Large intestine (tissue), 12 donors: ENCODE measurements at places on chromosomes 4 and X. TPM values are rescaled to one million over a fixed set of nuclear protein-coding genes. Genes with fewer than 3 reads are reported as not detected.
A peak's percentile ranks its signal among the peaks of the same experiment; 100 is the strongest.

Gene TMPRSS11D
- polyA plus RNA-seq: 0.06 TPM

Gene FAM133A
- polyA plus RNA-seq: 0.24 TPM

DNA sequence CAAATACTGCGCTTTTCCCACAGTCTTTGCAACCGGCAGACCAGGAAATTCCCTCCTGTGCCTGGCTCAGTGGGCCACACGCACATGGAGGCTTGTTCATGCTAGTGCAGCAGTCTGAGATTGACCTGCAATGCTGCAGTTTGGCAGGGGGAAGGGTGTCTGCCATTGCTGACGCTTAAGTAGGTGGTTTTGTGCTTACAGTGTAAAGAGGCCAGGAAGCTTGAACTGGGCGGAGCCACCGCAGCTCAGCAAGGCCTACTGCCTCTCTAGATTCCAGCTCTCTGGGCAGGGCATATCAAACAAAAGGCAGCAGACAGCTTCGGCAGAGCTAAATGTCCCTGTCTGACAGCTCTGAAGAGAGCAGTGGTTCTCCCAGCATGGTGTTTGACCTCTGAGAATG, 390.5 kb upstream of the TECRL start:
- no peaks in the 10 kb centered on the region for H3K4me1 ChIP-seq
- DNase-seq: no peak

GRCh38 chr4:142497606-142498005, 348.5 kb downstream of the INPP4B start:
- no peaks in the 10 kb centered on the region for H3K36me3 ChIP-seq
- DNase-seq: no peak
- no peak overlapping the region for H3K4me3 ChIP-seq
- H3K27ac ChIP-seq: no peak overlapping the region

DNA sequence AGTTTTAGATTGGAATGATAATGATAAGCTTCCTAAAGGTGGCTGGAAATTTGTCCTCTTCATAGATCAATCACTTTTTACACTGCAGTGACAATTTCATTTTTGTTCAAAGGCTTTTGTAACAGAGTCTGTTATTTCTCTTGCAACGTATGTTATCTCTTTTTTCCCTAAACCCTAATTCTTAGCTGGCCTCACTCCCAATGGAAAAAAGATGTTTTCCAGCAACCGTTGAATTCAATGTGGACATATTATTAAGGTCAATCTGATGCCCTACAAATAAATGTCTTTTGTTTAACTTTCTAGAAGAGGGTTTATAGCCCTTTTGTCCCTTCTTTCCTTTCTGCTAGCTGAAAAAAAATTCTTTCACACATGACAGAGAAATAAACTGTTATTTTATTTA, 192.7 kb upstream of the NWD2 start:
- H3K4me1 ChIP-seq: no peaks in the 10 kb centered on the region
- no peak overlapping the region for H3K27ac ChIP-seq
- H3K4me3 ChIP-seq: no peak overlapping the region
- no peaks in the 10 kb centered on the region for H3K27me3 ChIP-seq

Gene CXCL10
- polyA plus RNA-seq: 3.9 TPM

GRCh38 chr4:132564920-132565319, 584.2 kb upstream of the PCDH10 start:
- H3K27me3 ChIP-seq: no peaks in the 10 kb centered on the region
- no peaks in the 10 kb centered on the region for H3K4me1 ChIP-seq
- H3K27ac ChIP-seq: no peak overlapping the region
- no peak for DNase-seq
- no peak overlapping the region for H3K4me3 ChIP-seq

- peak overlapping the region; percentile 54 for H3K4me3 ChIP-seq
- H3K27me3 ChIP-seq: no peaks in the 10 kb centered on the region
- no peaks in the 10 kb centered on the region for H3K36me3 ChIP-seq
- DNase-seq: no peak
Measured at GRCh38 chrX:134460862-134461220, 876 bp downstream of the HPRT1 start.

- H3K27ac ChIP-seq: no peak overlapping the region
- DNase-seq: no peak
- no peak overlapping the region for H3K4me3 ChIP-seq
- H3K27me3 ChIP-seq: no peaks in the 10 kb centered on the region
Measured at GRCh38 chr4:153087671-153088194, 116.5 kb upstream of the TRIM2 start.

Gene ZNF595
- 10.5 TPM for polyA plus RNA-seq

Gene SCLT1
- polyA plus RNA-seq: 11.0 TPM

DNA sequence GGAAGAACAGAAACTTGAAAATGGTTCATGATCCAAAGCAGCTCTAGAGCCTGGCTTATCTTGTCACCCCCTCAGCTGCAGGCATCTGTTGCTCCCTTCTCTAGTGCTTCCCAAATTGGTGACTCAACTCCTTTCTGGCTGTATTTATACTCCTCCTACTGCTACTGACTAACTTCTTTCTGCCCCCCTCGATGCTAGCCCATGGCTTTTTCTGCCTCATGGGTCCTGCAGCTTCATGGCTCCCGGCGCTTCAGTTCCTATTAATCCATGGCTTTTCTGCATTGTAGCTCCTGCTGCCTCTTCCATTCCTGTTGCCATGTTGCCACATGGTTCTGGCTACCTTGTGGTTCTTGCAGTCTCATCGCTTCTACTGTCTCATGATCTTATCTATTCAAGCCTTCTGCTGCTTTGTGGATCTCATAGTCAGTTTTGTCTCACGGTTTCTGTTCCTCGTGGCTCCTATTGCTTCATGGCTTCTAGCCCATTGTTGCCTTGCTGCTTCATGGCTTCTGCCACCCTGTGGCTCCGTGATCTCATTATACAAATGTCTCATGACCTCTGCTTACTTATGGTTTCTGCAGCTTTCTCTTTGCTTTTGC, 48.1 kb downstream of the SMC1A start:
- no peaks in the 10 kb centered on the region for H3K4me1 ChIP-seq
- H3K27ac ChIP-seq: no peak overlapping the region
- peaks cover 7% of the 10 kb centered on the region for H3K36me3 ChIP-seq
- no peak for DNase-seq
- no peak overlapping the region for H3K4me3 ChIP-seq
- H3K27me3 ChIP-seq: no peaks in the 10 kb centered on the region

Gene MAP7D2
- polyA plus RNA-seq: 4.1 TPM

Gene MAGEA11
- polyA plus RNA-seq: not detected

DNA sequence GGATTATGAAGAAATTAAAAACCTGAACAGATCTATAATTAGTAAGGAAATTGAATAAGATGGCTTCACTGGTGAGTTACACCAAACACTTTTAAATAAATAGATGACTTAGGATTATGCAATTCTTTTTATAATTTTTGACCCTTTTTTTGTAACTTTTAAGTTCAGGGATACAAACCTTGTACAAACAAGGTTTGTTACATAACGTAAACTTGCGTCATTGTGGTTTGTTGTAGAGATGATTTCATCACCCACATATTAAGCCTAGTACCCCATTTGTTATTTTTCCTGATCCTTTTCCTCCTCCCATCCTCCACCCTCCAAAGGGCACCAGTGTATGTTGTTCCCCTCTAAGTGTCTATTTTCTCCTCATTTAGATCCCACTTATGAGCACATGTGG, 75.7 kb downstream of the CPEB2 start:
- H3K4me3 ChIP-seq: no peak overlapping the region
- no peak for DNase-seq
- H3K27me3 ChIP-seq: no peaks in the 10 kb centered on the region
- no peaks in the 10 kb centered on the region for H3K4me1 ChIP-seq
- no peak overlapping the region for H3K27ac ChIP-seq

GRCh38 chrX:110966839-110967238, 129.2 kb upstream of the PAK3 start:
- no peak overlapping the region for H3K4me3 ChIP-seq
- H3K27me3 ChIP-seq: no peaks in the 10 kb centered on the region
- no peaks in the 10 kb centered on the region for H3K36me3 ChIP-seq
- H3K27ac ChIP-seq: no peak overlapping the region
- DNase-seq: no peak
- no peaks in the 10 kb centered on the region for H3K4me1 ChIP-seq

Gene AMTN
- not detected for polyA plus RNA-seq

DNA sequence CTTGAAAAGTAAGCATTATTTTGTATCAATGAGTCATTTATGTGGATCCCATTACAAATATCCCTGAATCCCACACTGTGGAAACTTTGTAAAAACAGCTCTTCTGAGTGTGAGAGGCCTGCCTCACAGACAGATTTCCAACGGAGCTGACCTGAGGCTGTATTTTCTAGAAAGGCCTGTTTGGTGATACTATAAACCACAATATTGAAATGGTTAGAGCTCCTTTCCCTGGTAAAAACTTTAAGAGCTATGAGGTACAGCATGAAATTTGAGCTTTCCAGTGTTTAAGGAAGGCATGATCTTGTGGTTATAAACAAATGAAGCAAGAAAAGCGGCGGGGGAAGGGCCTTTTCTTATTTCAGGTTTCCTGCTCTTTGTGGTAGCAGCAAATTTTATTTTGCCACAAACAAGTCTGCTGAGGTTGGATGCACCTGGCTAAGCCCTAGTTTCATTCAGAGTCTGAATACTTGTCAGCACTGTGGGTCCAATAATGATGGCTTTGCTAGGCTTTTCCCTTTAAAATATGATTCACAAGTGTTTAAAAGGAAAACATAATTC, 86.8 kb upstream of the ETNPPL start:
- DNase-seq: no peak
- H3K4me1 ChIP-seq: no peaks in the 10 kb centered on the region
- peaks cover 2% of the 10 kb centered on the region for H3K27me3 ChIP-seq
- H3K4me3 ChIP-seq: no peak overlapping the region

DNA sequence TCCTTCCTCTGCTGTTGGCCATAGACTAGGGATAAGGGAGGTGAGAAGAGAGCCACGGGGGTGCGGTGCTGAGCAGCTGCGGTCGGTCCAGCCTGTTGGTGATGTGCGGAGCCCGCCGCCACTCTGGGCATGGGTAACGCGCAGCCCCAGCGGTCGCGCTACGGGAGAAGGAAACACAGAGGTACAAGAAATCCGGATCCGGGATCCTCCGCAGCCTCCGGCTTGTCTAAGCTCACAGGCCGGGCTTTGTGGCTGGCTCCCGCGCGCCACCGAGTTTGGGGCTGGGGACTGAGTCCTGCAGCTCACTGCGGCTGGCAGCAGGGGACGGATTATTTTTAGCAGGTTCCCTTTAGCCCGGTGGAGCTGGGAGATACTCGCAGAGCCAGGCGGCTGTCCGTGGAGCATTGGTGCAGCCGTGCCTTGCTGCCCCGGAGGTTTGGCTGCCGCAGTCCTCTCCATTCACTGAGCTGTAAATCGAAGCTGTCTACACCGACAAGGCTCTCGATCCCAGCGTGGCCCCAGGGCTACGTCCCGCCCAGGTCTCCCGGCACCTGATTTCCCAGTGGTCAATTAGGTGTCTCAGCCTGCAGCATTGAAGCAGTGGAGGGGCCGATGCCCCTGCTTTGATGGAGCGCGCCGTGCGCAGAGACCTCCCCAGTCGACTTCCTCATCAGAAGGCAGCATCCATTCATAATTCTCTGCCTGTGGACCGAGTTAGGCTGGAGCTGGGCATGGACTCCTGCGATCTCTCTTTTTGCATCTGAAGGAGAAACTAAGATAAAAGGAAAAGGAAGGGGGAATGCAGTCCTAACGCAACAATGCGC, 81.9 kb upstream of the SCML1 start:
- H3K27ac ChIP-seq: no peak overlapping the region
- H3K36me3 ChIP-seq: no peaks in the 10 kb centered on the region
- no peaks in the 10 kb centered on the region for H3K27me3 ChIP-seq

Gene RHOXF1
- polyA plus RNA-seq: 1.2 TPM
